ENCODE measurements at places on chromosomes 7 and 10.

DNA sequence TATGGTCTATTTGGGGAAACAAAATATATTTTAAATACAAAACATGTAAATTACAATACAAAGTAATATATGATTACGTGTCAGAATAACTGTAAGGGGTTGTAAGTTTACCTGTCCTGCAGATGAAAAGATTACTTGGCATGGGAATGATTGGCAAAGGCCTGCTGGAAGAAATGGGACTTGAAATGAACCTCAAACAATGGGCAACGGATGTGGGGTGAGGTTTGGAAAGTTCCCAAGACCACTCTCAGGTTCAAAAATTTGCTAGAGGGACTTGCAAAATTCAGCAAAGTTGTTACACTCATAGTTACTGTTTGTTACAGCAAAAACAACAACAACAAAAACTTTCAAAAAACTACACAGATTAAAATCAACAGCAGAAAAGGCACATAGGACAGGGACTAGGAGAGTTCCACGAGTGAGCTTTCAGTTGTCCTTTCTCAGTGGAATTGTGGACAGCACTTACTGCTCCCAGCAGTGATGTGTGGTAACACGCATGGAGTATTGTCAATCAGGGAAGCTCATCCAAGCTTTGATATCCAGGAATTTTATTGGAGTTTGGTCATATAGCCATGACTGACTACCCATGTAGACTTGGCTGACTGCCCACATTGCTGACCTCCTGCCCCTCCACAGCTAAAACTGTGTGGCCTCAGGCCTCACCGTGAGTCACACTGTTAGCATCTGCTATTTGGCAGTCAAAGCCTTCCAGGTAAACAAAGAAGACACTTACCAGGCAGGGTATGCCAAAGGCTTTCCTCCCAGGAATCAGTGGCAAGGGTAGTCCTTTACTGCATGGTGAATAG is 43.8 kb downstream of the EXOC6 start:
- peak; percentile 98 for DNase-seq

- no peak for DNase-seq
Observed at GRCh38 chr10:112335111-112335867, 38.6 kb upstream of the ACSL5 start.

GRCh38 chr10:124289851-124290795 is 128.6 kb downstream of the OAT start:
- peak; percentile 75 for DNase-seq

- DNase-seq = no peak
Observed at GRCh38 chr7:102460467-102460866, 4.2 kb downstream of the ALKBH4 start.

- no peak for DNase-seq
Observed at GRCh38 chr10:126022841-126023240, 126.5 kb downstream of the FANK1 start.

DNA sequence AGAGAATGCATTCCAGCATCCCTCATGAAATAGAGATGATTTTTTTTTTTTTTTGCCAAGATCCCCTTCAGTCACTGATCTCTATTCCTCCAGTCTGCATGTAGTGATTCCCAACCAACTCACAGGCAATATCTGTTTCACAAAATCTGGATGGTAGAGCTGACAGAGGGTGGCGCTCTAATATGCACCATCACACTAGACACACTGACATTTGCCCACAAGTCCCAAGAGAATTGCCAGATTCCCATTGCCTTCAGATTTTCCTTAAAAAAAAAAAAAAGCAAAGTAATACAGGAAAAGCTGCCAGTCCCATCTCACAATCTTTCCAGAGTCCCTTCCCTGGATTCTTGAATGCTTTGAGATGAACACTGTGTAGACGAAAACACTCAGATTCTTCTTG is 301.0 kb downstream of the SORCS1 start:
- DNase-seq = no peak

DNA sequence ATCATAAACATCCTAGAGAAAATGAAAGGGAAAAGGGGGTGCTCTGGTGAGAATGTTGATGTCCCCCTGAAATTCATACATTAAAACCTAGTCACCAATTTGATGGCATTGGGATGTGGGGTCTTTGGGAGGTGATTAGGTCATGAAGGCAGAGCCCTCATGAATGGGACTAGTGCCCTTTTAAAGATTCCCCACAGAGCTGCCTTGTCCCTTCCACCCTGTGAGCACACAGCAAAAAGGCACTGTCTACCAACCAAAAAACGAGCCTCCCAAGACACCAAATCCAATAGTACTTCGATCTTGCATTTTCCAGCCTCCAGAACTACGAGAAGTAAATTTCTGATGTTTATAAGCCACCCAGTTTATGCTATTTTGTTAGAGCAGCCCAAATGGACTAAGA is 47.6 kb downstream of the OSBPL3 start:
- DNase-seq = no peak

DNA sequence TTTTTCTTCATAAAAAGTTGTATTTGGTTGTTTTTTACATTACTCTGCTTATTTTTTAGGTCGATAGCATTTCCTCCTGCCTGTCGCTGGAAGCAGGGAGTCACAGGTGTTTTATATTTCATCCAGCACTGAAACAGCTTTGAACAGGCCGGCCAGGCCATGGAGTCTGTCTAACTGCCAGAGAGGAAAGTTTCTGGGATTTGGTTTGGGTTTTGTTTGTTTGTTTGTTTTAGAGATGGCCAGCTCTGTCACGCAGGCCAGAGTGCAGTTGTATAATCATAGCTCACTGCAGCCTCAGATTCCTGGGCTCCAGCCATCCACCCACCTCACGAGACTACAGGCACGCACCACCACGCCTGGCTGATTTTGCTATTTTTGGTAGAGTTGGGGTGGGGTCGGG is 23.4 kb downstream of the PROSER2 start:
- DNase-seq = peak; percentile 29

GRCh38 chr7:144019457-144019856 is 19.3 kb downstream of the OR6B1 start:
- peak; percentile 88 for DNase-seq
